HT-29 (cell line): ENCODE measurements at places on chromosomes 13 and 19.

- no peak for DNase-seq
Measured at GRCh38 chr13:46076827-46077226, 24.3 kb upstream of the ZC3H13 start.

GRCh38 chr19:46759206-46759605, 13.0 kb upstream of the STRN4 start:
- DNase-seq: no peak

DNA sequence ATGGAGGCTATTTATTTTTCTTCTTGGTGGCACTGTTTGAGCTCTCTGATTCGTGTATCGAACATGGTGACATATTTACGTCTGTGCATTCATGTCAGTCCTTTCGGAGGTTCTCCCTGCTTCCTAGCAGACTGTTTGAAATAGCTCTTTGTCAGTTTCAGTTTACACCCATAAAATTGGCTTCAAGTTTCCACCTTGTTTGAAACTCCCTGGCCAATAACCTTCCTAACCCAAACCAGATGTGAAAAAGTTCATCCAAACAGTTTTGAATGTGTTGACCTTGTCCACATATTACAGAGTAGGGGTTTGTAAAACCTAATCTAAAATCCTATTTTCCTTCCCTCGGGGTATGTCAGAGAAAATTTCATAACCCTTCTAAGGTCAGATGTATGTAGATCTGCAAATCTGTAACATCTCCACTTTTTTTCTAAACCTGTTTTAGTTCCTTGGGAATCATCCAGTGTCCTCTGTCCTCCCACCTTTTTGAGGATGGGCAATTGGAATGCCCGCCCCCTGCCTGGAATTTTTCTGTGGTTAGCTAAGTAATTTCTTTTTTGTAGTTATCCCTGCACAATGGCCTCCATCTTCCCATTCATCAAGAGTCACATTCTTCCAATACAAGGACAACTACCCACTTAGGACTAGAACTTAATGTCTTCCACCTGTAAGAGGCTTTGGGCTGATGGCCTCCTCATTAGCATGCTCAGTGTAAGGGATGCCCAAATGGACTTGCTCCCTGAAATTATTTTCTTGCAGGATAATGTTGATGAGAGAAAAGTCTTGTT, 499.8 kb downstream of the GPC6 start:
- no peak for DNase-seq

DNA sequence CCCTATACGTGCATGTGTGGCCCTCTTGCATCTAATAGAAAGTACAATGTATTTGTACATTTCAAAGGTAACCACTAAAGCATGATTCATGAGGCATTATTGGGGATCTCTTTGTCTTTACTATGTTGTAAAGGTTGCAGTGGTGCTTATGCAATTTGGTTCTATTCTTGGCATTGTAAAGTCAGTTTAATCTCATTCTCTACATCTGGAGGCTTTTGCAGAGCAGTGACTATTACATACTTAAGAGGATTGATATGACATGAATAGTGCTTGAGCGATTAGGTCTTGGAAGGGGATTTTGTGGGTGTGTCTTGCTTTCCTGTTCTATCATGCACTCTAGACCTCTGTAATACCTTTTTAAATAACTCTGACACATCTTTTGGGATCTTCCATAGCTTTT, 610.0 kb downstream of the EFNB2 start:
- DNase-seq: no peak

DNA sequence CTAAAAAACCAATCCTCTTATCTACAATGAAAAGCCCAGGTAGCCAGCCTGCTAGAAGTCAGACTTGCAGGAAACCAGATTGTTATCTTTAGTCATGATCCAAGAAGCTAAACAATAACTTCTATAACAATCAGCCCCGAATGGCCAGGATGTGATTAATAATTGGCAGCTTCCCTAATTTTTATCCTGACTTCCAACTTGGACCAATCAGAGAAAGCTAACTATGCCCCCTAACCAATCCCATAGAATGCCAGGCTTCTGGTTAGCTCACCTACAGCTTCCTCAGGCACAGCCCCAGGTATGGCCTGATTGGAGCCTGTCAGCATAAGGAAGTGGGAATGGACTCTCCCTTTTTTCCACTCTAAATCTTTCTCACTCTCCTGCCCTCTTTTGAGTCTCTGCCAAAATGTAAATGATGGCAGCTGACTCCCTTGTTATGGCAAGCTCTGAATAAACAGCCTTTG, 394.9 kb downstream of the DLEU7 start:
- peak; percentile 51 for DNase-seq

- no peak for DNase-seq
Measured at GRCh38 chr13:91639330-91639729, 240.9 kb downstream of the GPC5 start.

DNA sequence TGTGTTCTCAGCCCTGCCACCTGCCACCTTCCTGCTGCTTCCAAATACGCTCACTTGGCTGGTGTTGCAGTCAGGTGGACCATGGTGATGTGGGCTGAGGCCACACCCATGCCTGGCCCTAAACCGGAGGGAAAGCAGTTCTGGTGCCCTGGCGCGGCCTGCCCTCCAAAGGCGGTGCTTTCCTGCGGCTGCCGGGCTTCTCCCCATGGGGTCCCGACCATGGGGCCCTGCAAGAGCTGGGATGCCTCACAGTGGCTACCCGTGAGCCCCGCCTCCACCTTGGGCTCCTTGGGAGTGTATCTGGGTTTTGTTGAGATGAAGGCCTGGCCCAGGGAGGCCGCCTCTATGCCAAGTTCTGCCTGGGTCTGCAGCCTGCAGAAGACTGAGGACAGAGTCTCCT, 73.7 kb downstream of the ERICH6B start:
- DNase-seq: no peak

- DNase-seq: no peak
Measured at GRCh38 chr13:74883834-74884233, 598.1 kb downstream of the TBC1D4 start.

- no peak for DNase-seq
Measured at GRCh38 chr19:49554701-49555181, 25.6 kb downstream of the NOSIP start.

GRCh38 chr13:73231471-73231870, 172.7 kb downstream of the KLF5 start:
- no peak for DNase-seq

GRCh38 chr19:39411081-39411831, 1.2 kb upstream of the PLEKHG2 start:
- DNase-seq: peak; percentile 91

DNA sequence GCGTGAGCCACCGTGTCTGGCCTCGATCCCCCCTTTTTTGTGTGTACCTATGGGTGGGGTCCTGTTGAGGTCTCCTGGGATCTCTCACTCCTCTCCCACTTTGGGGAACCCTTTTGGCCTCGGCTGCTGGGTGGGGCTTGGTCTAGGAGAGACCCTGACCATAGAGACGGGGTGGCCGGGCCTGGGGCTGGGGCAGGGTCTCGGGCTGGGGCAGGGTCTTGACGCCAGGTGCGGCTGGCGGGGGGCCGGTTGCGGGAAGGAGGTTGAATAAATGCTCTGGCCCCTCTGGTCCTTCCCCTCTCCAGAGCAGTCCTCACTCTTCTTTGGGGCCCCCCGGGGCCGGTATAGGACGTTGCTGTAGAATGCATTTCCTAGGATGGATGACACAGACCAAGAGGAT, 9.7 kb downstream of the TMIGD2 start:
- no peak for DNase-seq

GRCh38 chr13:110541526-110541920, 20.0 kb downstream of the RAB20 start:
- DNase-seq: no peak

GRCh38 chr13:84430446-84430845, 548.2 kb upstream of the SLITRK1 start:
- DNase-seq: no peak

GRCh38 chr19:6803036-6803404, 30.5 kb downstream of the VAV1 start:
- DNase-seq: no peak

DNA sequence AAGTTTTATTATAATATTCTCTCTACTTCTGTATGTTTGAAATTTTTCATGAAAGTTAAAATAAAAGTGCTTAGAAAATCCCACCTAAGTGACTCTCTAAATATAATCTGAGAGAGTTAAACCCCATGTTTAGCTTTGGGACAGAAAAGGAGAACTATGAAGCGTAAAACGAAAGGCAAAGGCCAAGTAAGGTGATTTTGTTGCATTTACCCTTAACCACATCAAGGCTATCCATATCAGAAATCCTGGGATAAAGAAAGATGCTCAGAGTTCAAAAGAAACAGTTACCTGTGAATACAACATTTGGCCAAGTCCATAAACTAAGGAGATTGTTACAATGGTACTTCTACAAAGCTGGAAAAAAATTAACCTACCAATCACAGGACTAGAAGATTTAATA, 31.3 kb downstream of the UBL3 start:
- DNase-seq: no peak

DNA sequence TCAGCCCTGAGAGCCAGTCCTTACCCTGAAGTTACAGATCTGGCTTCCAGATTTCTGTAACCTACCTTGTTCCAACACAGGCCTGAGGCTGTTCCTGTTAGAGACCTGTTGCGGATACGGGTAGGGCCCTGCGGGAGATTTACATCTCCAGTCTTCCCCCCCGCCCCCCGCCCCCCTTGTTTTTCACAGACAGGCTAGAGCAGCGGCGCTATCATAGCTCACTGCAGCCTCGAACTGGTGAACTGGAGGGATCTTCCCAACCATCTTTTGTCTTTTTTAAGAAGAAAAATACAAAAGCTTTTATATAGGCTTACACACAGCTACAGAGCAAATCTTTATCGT, 10.6 kb upstream of the CEACAM21 start:
- DNase-seq: no peak

GRCh38 chr13:88257706-88258105, 586.5 kb downstream of the SLITRK5 start:
- no peak for DNase-seq

GRCh38 chr19:42105368-42105767, 26.9 kb downstream of the POU2F2 start:
- no peak for DNase-seq

DNA sequence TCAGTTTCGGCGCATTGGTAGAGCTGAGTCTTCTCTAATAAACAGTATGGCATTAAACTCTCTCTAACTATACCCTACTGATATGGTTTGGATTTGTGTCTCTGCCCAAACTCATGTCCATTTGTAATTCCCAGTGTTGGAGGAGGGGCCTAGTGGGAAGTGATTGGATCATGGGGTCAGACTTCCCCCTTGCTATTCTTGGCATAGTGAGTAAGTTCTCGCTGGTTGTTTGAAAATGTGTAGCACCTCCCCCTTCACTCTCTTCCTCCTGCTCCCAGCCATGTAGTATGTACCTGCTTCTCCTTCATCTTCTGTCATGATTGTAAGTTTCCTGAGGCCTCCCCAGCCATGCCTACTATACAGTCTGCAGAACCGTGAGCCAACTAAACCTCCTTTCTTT, 682.7 kb upstream of the ARGLU1 start:
- DNase-seq: no peak

GRCh38 chr13:102846261-102847015, 606 bp downstream of the ERCC5 start:
- DNase-seq: peak; percentile 76

GRCh38 chr19:18519962-18520847, 1.7 kb downstream of the ELL start:
- peak; percentile 83 for DNase-seq

GRCh38 chr19:53037101-53038097, 7.1 kb upstream of the ERVV-2 start:
- no peak for DNase-seq

DNA sequence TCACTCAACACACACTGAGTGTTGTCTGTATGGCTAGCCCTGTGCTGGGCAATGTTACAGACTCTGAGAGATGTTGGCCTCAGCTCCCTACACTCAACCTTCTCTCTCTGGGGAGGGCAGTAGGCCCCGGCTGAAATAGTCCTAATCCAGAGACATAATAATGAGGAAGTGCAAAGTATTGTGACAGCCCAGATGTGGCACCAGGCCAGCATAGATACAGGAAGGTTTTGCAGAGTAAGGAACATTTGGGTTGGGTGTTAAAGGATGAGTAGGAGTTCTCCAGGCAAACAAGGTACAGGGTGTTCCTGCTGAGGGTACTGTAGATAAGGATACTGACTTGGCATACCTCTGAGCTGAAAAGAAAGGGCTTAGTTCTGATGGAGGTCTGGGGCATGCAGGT, 2.4 kb downstream of the LIN7B start:
- no peak for DNase-seq

GRCh38 chr13:22455036-22455435, 725.7 kb upstream of the SGCG start:
- DNase-seq: no peak

GRCh38 chr19:39408392-39409207, 2.0 kb downstream of the ZFP36 start:
- DNase-seq: no peak

- peak; percentile 87 for DNase-seq
Measured at GRCh38 chr19:46704379-46705076, 12.4 kb downstream of the PRKD2 start.
